Fibroblast of gingiva (primary cell): ENCODE measurements at places on chromosomes 1 and 21.

- no peak for DNase-seq
Measured at GRCh38 chr1:116165572-116165971, 54.4 kb downstream of the MAB21L3 start.

GRCh38 chr1:156963621-156964020 is 43.2 kb downstream of the LRRC71 start:
- no peak for DNase-seq

DNA sequence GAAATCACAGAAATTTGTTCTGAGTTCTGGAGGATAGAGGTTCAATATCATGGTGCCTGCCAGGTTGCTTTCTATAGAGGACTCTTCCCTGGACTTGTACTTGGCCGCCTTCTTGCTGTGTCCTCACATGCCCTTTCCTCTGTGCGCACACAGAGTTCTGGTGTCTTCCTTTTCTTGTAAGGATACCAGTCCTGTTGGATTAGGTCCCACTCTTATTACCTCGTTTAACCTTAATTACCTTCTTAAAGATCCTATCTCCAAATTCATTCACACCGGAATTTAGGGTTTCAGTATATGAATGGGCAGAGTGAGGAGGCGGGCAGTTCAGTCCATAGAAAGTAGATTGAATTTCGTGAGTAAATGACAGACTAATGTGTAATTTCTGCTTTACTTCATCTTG is 413.9 kb downstream of the NCAM2 start:
- DNase-seq = no peak

- no peak for DNase-seq
Measured at GRCh38 chr1:54230507-54231339, 30.8 kb downstream of the MRPL37 start.

GRCh38 chr1:109499661-109500536 is 6.0 kb downstream of the CYB561D1 start:
- DNase-seq = peak; percentile 14

DNA sequence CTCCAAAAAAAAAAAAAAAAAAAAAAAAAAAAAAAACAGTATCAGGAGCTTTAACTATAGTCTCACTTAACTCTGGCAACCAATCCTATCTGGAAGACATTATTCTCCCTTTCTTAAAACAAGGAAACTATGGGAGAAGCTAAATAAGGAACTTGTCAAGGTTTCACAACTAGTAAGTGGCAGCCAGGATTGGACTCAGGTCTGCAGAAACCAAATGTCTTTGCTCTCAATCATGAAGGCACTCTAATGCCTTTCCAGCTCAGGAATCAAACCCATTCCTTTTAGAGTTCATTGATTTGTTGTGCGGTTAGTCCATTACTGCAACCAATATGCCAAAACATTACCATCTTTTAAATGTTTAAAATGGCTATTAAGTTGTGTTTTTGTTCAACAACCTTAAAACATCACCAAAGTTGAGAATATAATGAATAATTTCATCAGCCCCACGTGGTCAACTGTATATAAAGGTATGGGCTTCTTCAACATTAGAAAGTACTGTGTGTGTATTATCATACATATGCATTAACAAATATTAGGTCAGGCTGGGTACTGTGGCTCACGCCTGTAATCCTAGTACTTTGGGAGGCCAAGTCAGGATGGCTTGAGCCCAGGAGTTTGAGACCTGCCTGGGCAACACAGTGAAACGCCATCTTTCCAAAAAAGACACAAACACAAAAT is 1.5 kb downstream of the EPRS1 start:
- DNase-seq = no peak

DNA sequence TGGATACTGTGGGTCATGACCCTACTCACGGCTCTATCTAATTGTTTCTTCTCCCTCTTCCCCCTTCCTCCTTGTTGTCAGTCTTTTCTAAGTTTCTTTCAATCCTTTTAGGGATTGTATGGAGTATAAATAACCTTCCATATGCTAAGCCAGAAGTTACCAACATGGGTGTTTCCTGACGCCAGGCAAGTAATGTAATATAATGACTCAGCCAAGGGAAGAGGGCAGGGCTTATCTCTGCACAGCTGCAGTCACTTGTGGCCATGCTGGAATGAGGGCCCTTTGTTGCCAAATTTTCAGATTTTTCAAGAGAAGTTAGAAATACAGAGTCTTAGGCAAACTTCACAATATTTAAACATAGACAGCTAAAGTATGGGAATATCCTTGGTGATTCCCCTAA is 194.6 kb downstream of the ST6GALNAC3 start:
- DNase-seq = peak; percentile 77

- DNase-seq = no peak
Measured at GRCh38 chr1:35499652-35500176, 57.5 kb downstream of the KIAA0319L start.

GRCh38 chr1:23525558-23526250 is 5.3 kb downstream of the E2F2 start:
- DNase-seq = no peak
